ENCODE measurements at places on chromosomes 16 and 17.

GRCh38 chr16:4892361-4893102 lies 44.4 kb downstream of the PPL start:
- DNase-seq, result no peak

- DNase-seq, result no peak
Measured at GRCh38 chr16:21590287-21590686, 9.1 kb upstream of the METTL9 start.

DNA sequence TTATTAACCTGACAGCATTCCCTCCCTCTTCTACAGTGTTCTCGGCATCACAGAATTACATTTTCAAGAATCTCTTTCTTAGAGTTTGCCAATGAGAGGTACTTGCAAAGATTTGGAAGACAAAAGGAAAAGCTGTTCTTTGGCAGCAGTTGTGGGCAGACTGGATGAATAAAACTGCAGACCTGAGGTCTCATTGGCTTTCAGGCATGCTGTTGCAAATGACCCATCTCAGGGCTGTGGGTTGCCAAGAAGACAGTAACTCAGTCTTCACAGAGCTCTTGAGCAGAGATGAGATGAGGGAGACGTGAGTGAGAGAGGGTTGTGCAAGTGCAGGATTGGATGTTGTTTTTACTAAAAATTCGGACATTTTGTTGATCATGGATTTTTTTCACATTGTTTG lies 11.3 kb upstream of the USP31 start:
- DNase-seq, result no peak

DNA sequence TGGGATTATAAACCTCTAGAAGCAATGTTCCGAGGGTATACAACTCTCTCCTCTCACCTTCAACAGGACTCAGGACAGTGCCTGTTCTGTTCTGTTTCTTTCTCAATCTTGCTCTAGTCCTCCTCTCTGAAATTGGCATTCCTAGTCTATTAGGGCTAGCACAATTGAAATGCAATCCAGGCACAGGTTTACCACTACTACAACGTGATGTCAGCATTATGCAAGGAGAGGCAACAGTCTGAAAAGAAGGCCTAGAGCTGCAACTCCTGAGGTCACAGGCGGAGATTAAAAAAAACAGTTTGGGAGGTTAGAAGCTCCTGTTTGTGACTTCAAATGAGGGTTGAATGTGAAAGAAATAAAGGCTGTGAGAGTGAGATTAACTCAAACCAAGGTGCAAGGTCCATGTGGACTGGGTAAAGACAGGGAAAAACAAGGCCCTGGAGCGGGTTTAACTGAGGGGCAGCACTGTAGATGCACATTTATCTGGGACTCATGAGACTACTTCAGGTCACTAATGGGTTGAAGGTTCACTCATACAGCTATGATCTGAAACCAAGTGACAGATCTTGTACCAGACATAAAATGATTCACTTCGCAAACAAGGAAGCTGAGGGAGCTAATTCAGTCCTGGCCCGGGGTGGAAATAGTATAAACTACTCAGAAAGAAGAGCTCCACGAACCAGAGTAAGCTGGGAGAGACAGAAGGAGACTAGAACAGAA lies 16.8 kb downstream of the AMFR start:
- DNase-seq, result no peak

DNA sequence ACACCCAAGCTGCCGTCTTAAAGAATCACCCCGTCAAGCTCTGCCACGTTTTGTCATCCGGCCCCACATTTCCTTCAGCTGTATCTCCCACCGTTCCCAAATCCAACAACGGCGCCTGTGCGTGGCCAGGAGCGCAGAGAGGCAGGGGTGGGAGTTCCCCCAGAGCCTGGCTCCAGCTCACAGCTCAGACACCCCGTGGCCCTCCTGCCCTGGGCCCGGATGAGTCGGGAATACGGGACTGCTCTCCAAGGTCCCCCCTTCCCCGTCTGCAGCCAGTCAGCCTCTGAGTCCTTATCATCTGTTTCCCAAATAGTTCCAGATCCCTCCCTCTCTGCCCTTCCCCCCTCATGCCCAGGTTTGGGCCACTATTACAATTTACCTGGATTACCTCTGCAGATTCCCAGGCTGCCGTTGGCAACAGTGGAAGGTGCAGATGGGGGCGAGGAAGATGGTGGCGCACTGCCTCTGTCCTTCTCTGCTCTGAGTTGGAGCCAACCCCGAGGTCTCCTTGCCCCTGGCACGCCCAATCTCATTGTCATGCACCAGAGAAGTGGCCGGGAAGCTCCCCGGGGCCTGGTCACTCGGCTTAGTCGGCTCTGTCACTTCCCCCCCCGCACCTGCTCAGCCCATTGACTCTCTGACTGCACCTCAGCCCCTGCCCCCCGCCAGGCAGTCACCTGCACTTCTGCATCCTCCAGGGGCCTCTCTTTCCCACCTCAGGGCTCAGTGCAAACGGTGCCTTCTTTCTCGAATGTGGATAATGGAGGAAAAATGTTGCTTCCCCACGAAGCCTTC lies 18.3 kb upstream of the RPTOR start:
- DNase-seq, result no peak

GRCh38 chr16:53986793-53987192 lies 282.8 kb downstream of the FTO start:
- no peak for DNase-seq

- no peak for DNase-seq
Measured at GRCh38 chr17:21196126-21196525, 17.8 kb downstream of the TMEM11 start.

- DNase-seq, result no peak
Measured at GRCh38 chr17:72696156-72696555, 396.3 kb downstream of the SLC39A11 start.

- DNase-seq, result no peak
Measured at GRCh38 chr16:12214509-12214908, 238.0 kb downstream of the SNX29 start.

GRCh38 chr17:50949128-50949988 lies 83.2 kb upstream of the TOB1 start:
- no peak for DNase-seq

DNA sequence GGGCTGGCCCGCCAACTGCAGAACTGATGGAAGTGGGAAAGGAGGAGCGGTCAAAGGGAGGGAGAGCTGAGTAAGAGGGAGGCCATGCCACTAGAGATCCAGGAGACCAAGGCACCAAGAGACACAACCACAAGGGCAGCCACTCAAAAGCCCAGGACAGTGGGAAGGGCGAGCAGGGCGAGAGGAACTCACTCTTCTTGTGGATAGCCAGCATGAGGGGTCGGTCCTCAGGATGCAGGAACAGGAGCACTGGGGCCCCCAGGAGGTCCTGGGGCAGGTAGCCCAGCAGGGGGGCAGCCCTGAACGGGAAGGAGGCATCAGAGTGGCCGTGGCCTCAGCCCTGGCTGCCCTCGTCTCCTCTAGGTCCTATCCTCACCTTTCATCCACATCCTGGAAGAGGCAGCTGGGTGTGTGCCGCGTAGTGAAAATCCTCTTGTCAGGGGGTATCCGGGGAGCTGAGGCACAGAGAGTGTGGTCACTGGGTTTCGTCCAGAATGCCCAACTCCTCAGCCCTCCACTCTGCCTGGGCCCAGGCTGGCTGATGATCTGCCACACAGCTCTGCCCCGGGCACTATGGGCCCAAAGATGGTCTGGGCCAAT lies 4.3 kb downstream of the PER1 start:
- DNase-seq, result no peak

- DNase-seq, result peak; percentile 83
Measured at GRCh38 chr16:4506450-4506849, 30.3 kb downstream of the HMOX2 start.

- no peak for DNase-seq
Measured at GRCh38 chr16:56980792-56981724, 8.3 kb upstream of the NLRC5 start.

- no peak for DNase-seq
Measured at GRCh38 chr16:49529411-49530045, 155.9 kb downstream of the C16orf78 start.

GRCh38 chr16:27237219-27238015 lies 31.2 kb downstream of the NSMCE1 start:
- DNase-seq, result peak; percentile 16

- DNase-seq, result no peak
Measured at GRCh38 chr16:26118575-26118974, 426.8 kb downstream of the HS3ST4 start.

DNA sequence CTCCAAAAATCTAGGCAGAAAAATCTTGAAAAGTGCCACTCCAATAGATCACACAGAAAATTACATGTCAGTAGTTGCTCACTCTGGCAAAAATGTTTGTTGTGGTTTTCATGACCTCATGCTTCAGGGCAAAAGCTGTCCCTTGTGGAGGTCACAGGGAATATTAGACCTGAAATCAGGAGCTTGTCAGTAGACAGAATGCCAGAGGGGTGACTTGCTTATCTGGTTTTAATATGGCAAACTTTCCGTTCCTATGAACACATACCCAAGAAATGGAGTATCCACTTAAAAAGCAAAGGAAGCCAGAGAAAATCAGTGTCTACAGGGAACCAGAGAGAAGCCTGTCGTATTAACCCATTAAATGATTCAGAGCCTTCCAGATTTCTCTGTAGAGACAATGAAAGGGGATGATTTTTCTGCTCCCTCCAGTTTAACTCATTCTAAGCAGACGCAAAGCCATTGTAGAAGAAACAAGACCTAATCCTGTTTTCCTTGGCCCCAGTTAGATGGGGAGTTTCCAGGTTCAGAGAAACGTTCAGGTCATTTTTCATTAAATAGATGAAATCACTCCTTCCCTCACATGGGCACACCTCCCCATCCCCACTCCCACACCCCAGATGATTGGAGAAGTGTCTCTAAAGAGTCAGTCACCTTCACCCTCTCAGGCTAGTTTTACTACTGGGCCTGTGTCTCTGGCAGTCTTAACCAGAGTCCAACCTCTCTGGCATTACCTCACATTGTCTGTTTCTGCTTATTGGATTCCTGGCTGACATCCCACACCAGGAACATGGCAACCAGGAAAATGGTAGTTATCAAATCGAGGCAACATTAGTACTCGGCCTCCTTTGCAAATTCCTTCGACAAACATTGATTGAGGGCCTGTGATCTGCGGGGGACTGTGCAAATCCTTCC lies 6.0 kb downstream of the SOX9 start:
- no peak for DNase-seq

DNA sequence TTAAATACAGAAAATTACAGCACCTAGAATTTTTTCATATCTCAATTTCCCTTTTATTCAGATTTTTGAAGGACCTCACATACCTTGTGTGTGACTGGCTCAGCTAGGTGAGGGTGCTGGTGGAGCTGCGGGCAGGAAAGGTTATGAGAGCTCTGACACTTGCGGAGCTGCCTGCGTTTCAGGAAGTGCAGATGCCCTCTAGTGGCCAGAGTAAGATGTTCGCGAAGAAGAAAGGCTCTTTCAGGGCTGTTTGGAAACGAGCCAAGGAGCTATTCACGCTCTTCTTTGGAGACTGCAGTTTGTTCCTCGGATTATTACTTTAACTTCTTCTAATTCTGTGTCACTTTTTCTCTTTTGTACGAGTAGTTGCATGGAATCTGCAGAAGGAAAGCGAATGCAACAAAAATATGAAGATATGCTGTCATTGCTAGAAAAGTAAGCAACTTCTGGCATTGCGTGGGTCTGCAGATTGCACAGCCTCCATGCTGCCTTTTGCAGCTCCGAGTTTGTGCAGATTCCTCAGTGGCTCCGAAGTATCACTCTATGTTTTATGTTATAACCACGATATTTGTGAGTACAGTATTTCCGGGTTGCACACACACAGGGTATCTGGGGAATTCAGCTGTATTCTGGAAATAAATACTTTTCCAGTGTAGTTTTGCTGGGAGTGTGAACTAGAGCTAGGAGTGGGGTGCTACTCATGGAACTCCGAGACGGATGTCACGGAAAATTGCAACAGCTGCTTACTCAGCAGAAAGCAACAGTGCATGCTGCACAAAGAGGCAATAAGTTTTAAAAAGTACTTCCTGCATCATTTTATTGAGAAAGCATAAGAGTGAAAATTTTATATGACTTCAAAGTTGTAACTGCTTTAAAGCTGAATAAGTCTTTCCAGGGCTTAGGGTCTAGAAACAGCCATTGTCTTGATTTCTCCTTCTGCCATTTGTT lies 46.3 kb downstream of the DNAH9 start:
- peak; percentile 35 for DNase-seq

GRCh38 chr17:13462146-13462545 lies 139.6 kb downstream of the HS3ST3A1 start:
- DNase-seq, result no peak

- DNase-seq, result no peak
Measured at GRCh38 chr16:58551496-58551895, 36.2 kb downstream of the SETD6 start.

- DNase-seq, result no peak
Measured at GRCh38 chr17:60447375-60447774, 25.1 kb downstream of the CHCT1 start.

DNA sequence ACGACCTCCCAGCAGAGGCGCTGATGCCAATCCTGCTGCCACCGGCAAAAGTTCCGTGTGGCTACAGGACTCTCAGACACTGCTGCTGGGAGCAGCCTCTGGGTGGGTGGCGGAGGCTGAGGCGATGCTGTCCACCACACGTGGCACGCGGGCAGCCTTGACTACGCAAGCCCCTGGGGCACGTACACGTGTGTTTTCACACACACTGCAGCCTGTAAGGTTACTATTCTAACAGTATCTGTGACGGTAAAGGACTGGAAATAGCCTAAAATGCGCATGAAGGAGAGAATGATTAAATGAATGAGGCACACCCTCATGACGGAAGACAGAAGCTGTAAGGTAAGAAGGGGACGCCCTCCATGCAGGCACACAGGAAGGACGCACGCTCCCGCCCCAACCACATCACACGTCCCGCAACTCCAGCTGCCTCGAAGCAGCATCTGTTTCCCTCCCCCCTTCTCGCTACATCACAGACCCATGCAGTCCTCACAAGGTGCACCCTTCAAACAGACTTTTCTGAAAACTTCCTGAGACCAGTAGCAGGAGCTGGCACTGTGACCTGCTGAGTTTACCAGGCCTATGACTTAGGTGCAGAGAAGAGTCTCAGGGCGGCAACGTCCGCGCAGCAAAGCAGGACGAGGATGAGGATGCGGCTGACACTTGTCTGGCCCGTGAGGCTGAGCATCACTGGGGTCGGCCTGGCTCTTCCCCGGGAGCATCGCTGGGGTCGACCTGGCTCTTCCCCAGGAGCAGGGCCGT lies 28.7 kb upstream of the FASN start:
- no peak for DNase-seq

DNA sequence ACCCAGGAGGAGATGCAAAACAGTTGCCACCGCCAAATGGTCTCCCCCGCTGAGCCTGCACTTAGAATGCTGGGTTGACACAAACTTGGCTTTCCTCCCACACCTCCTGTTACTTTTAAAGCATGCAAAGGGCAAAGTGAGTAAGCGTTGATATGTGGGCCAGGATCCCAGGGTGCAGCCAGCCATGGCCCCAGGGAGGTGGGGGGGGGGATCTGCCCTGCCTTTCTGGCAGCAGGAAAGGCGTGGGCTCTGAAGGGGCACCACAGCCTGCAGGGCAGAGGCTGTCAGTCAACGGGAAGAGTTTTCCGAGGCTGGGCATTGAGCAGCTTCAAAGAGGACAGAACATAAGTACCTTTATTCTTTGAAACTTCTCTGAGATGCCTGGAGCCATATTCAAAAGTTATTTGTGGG lies 142.3 kb downstream of the ABCC12 start:
- DNase-seq, result no peak

- DNase-seq, result no peak
Measured at GRCh38 chr16:84832488-84833143, 12.8 kb downstream of the CRISPLD2 start.
